Parietal lobe (tissue), 2 donors: ENCODE measurements at places on chromosomes 3 and 15. TPM values are rescaled to one million over a fixed set of nuclear protein-coding genes. Genes with fewer than 3 reads are reported as not detected.

Gene CILP
- total RNA-seq = 0.63 TPM

Gene NMNAT3
- total RNA-seq = 13.5 TPM

Gene TMEM40
- not detected for total RNA-seq

Gene DPP8
- 81.1 TPM for total RNA-seq

Gene RABL3
- total RNA-seq = 10.0 TPM

Gene RLBP1
- 2.2 TPM for total RNA-seq

Gene MTFMT
- total RNA-seq = 18.5 TPM

Gene LRRIQ4
- 0.63 TPM for total RNA-seq

Gene PLA2G4E
- total RNA-seq = not detected

Gene C3orf70
- total RNA-seq = 26.3 TPM

Gene C3orf20
- 0.31 TPM for total RNA-seq

Gene CYP8B1
- not detected for total RNA-seq

Gene ACKR2
- not detected for total RNA-seq

Gene UCN2
- not detected for total RNA-seq

Gene PRR20G
- total RNA-seq = not detected

Gene HTR3E
- total RNA-seq = not detected

Gene CISH
- total RNA-seq = 0.63 TPM

Gene KLHL40
- total RNA-seq = not detected

Gene DNASE1L3
- total RNA-seq = not detected

Gene ROBO2
- total RNA-seq = 526 TPM

Gene AP2M1
- 295 TPM for total RNA-seq

Gene OSBPL10
- total RNA-seq = 41.6 TPM

Gene UQCC5
- total RNA-seq = 5.0 TPM

Gene PLSCR5
- total RNA-seq = not detected

Gene CLDN18
- total RNA-seq = not detected

Gene AMIGO3
- total RNA-seq = 1.3 TPM

Gene ALDH1A3
- 0.63 TPM for total RNA-seq
